Karpas-422 (cell line): ENCODE measurements at places on chromosomes 3 and 15. TPM values are rescaled to one million over a fixed set of nuclear protein-coding genes. Genes with fewer than 3 reads are reported as not detected.

Gene LRRN1
- total RNA-seq: not detected in 2 replicates

Gene LSAMP
- total RNA-seq: not detected in 2 replicates

Gene ATXN7
- 30.4 and 33.6 TPM in 2 replicates for total RNA-seq

Gene FAM98B
- 18.9 and 21.2 TPM in 2 replicates for total RNA-seq

Gene MKRN2
- total RNA-seq: 41.9 and 44.5 TPM in 2 replicates

- H3K27me3 ChIP-seq: no peaks in the 10 kb centered on the region
- peak overlapping the region; percentile 65 for H3K27ac ChIP-seq
- peak; percentile 56 for DNase-seq
Measured at GRCh38 chr15:65611888-65612615, 1.1 kb upstream of the INTS14 start.

DNA sequence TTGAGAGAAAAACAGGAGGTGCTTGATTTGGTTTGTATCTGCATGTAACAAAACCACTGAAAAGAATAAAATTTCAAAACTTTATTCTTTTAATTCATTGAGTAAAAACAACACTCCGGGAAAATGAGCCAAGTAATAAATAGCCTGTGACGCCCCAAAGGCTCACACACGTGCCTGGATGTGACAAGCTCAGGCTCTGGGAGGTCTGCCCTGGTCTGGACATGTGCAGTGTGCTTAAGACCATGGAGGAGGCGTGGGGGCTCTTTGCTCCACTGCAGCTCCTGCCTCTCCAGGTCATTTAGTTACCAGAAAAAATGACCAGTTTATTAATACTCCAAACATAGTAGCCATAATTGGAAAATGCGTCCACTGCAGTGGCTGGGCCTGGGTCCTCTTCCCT is 8.6 kb upstream of the NME9 start:
- no peak overlapping the region for H3K4me3 ChIP-seq
- H3K27ac ChIP-seq: no peak overlapping the region
- no peaks in the 10 kb centered on the region for H3K36me3 ChIP-seq

GRCh38 chr15:60076582-60077276 is 72.6 kb downstream of the FOXB1 start:
- H3K4me1 ChIP-seq: no peaks in the 10 kb centered on the region
- H3K4me3 ChIP-seq: no peak overlapping the region
- no peaks in the 10 kb centered on the region for H3K27me3 ChIP-seq
- H3K27ac ChIP-seq: no peak overlapping the region

DNA sequence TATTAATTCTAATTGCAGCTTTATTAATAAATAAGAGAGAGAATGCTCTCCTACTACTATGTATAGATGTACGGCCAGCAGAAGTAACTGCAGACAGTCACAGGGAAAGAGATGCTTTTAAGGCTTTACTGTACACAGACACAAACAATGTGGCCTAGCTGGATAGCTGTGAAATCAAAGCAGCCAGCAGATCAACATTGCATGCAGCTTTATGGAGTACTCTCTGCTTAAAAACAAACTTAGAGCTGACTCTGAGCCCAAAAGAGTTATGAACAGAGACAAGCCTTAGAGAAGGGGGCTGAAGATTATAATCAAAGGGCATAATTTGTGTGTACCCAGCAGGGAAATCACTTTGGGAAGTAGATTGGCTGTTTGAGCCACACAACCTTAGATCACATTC is 47.2 kb downstream of the CADM2 start:
- DNase-seq: no peak
- H3K4me3 ChIP-seq: no peak overlapping the region
- no peaks in the 10 kb centered on the region for H3K27me3 ChIP-seq
- no peaks in the 10 kb centered on the region for H3K4me1 ChIP-seq

GRCh38 chr3:23546181-23546580 is 259.6 kb upstream of the UBE2E1 start:
- H3K36me3 ChIP-seq: no peaks in the 10 kb centered on the region
- H3K4me1 ChIP-seq: no peaks in the 10 kb centered on the region
- no peaks in the 10 kb centered on the region for H3K27me3 ChIP-seq
- no peak overlapping the region for H3K4me3 ChIP-seq

DNA sequence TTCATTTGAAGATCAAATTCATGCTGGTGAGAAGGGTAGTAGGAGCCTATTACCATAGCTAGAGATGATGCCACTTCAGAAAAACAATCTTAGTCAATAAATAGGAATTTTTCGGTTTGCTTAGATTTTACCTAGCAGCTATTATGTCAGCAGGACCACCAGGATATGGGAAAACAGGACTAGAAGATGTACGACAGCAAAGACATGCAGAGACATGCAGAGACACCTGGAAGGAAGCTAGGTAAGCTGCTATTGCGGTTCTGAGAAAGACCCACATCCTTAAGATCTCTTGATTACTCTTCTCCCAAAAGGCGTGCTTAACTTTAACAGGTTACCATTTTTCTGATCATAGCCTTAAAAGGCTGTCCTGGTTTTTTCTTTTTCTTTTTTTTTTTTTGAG is 64.8 kb upstream of the THSD4 start:
- no peaks in the 10 kb centered on the region for H3K4me1 ChIP-seq
- no peak for DNase-seq
- no peak overlapping the region for H3K27ac ChIP-seq
- H3K36me3 ChIP-seq: no peaks in the 10 kb centered on the region
- H3K27me3 ChIP-seq: no peaks in the 10 kb centered on the region
- no peak overlapping the region for H3K4me3 ChIP-seq

GRCh38 chr3:73727854-73728253 is 103.1 kb upstream of the PDZRN3 start:
- no peak for DNase-seq
- no peaks in the 10 kb centered on the region for H3K27me3 ChIP-seq
- H3K4me1 ChIP-seq: no peaks in the 10 kb centered on the region
- H3K4me3 ChIP-seq: no peak overlapping the region
- H3K27ac ChIP-seq: no peak overlapping the region

DNA sequence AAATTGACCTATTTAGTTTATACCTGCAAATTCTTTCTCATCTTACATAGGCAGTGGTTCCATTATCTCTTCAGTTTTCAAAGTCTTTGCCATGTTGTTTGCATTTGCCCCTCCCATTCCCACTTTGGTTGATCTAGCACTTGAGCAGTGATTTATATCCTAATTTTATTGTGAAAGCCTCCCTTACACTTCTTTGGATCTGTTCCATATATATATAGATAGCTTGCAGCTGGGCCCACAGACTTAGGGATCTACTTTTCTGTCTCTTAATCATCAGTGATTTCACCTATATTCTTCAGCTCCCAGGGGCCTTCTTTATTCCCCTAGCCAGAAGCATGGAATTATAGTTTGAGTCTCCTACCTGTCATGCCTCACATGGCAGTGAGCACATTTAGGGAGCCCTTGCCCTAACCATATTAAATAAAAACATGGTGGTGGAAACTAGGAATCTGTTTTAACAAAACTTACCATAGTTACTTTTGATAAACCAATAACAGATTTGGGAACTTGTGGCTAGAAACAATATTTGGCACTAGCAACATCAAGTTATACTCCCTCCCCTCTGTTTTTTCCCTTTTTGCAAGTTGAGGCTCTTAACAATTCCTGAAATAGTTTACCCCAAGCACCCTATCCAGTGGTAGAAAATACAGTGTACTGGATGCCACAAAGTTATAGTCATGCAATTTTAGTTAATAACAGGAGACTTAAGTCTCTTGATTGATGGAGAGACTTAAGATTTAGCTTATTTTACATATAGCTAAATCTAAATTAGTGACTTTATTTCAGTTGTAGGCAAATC is 41.7 kb downstream of the ARIH1 start:
- H3K27me3 ChIP-seq: no peaks in the 10 kb centered on the region
- H3K4me1 ChIP-seq: peaks cover 20% of the 10 kb centered on the region
- H3K36me3 ChIP-seq: peaks cover 27% of the 10 kb centered on the region
- 0 out of 2 replicates have a peak overlapping the region, but pooled peaks have one; percentile 11 for H3K4me3 ChIP-seq
- no peak for DNase-seq

GRCh38 chr3:185082149-185082548 is 70.7 kb downstream of the C3orf70 start:
- no peak overlapping the region for H3K27ac ChIP-seq
- no peaks in the 10 kb centered on the region for H3K4me1 ChIP-seq
- DNase-seq: no peak
- H3K27me3 ChIP-seq: no peaks in the 10 kb centered on the region
- no peaks in the 10 kb centered on the region for H3K36me3 ChIP-seq
